Left cardiac atrium (tissue), 4 donors: ENCODE measurements at places on chromosomes 5 and 9. TPM values are rescaled to one million over a fixed set of nuclear protein-coding genes. Genes with fewer than 3 reads are reported as not detected.
A peak's percentile ranks its signal among the peaks of the same experiment; 100 is the strongest.

Gene GARIN3
- not detected for total RNA-seq

- no peak for DNase-seq
These were observed 828 bp upstream of the TRIO start for GRCh38 chr5:14142202-14142826.

DNA sequence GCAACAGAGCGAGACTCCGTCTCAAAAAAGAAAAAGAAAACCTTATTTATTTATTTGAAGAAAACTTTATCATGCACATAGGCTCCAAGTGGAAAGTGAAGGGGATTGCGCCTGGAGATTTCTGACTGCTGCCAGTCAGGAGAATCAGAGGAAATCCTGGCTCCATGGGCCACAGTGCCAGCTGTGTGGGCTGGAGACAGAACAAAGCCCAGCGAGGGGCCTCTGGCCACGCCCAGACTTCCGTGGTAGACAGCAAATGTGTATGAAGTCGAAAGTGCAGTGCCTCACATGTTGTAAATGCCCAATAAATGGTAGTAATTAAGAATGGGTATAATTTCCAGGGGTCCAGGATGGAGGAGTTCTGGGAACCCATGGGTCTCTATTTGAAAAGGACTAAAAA is 75.8 kb upstream of the WWC1 start:
- DNase-seq: peak; percentile 42

GRCh38 chr5:139763930-139764791 is 31.4 kb upstream of the PSD2 start:
- DNase-seq: no peak
